ENCODE measurements at places on chromosomes 7 and 10.

DNA sequence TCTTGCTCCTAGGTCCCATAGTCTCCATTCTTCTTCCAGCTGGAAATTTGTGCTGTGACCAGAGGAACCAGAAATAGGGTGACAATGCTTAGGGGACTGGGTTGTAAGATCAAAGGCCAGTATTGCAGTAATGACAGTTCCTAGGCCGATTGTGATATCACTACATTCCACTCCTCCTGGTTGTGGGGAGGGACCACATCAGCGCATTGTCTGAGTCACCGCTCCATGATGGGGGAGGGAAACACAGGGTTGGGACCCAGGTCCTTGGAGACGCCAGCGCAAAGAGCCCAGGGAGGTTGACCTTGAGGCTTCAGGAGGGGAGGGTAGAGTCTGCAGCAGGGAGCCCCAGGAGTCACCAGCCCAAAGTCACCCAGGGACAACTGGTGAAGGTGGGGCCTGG is 20.8 kb upstream of the GGCT start:
- DNase-seq, result no peak

DNA sequence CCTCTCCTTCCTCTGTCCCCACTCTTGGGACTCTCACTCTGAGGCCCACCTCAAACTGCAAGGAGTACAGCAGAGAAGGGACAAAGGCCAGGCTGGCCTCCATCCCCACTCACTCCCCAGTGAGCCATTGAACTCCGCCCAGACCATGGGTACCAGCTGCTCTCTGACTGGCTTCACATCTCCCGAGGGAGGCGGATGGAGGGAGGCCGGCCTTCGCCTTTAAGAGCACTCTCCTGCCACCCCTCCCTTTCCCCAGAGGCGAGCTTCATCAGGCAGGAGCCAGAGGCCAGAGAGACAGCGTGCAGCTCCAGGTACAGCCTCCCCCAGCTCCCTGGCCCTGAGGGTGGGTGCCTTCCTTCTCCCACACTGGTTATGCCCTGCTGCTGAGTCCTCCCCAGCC is 1.8 kb upstream of the LDB3 start:
- no peak for DNase-seq

DNA sequence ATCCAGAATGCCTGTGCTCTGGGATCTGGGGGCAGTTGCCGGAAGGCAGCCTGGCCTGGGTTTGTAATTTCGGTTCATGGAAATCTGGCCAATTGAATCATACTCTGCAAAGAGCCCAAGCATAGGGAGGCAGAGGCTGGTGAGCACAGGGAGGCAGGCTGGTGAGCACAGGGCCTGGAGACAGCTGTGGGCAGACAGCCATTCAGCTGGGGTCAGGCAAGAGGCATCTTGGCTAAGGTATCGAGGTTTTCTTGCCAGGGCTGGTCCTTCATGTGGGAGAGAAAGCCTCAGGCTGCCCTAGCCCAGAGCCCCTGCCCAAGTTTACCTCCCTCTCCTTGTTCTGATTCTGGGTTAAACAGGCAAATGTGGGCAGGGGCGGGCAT is 63.7 kb upstream of the BAIAP2L1 start:
- DNase-seq, result no peak

DNA sequence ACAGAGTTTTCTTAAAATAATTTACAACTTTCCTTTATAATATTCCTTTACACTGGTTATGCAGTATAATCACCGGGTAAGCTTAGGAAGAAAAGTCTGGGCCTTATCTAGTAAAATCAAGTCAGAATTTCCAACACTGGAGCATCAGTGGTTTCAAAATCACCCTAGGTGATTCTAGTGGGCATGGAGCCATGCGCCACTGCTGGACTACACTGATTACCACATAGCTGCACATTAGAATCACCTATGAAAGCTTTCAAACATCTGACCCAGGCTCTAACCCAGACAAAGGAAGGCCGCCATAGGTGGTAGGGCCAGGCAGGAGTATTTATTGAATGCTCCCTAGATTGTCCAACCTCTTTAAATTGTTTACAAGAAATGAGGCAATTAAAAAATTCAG is 52.0 kb downstream of the NSUN6 start:
- DNase-seq, result no peak

Measured in activated CD4-positive, CD25-positive, alpha-beta regulatory T cell (primary cell).